Activated B cell treated with CpG ODN at 0.5 μM for 24 hours (primary cell): ENCODE measurements at places on chromosomes 2 and 18. TPM values are rescaled to one million over a fixed set of nuclear protein-coding genes. Genes with fewer than 3 reads are reported as not detected.

The MYL1 gene
- not detected in 2 replicates for total RNA-seq

The MEIS1 gene
- not detected in 2 replicates for total RNA-seq

The NOL4 gene
- total RNA-seq: not detected in 2 replicates

The NOSTRIN gene
- 0.07 TPM in 1 of 2 replicates, not detected in the other for total RNA-seq

The REG3A gene
- not detected in 2 replicates for total RNA-seq

The HOXD8 gene
- total RNA-seq: not detected in 2 replicates

The MYCN gene
- total RNA-seq: not detected in 2 replicates

The RSAD2 gene
- total RNA-seq: 0.29 and 0.67 TPM in 2 replicates

The LIPG gene
- 0.29 TPM in 1 of 2 replicates, not detected in the other for total RNA-seq

The ARHGEF33 gene
- total RNA-seq: 0.27 and 0.69 TPM in 2 replicates

The WNT10A gene
- total RNA-seq: 26.9 and 31.8 TPM in 2 replicates

The CNDP1 gene
- total RNA-seq: 0.15 and 0.33 TPM in 2 replicates

The IL36B gene
- total RNA-seq: not detected in 2 replicates

The VIL1 gene
- total RNA-seq: 0.07 TPM in 1 of 2 replicates, not detected in the other

The EPG5 gene
- total RNA-seq: 34.2 and 38.3 TPM in 2 replicates

The IL1F10 gene
- total RNA-seq: not detected in 2 replicates

The SIGLEC15 gene
- not detected in 2 replicates for total RNA-seq

The COL3A1 gene
- total RNA-seq: not detected in 2 replicates

The ZC3H8 gene
- total RNA-seq: 17.2 and 25.7 TPM in 2 replicates

The PCARE gene
- not detected in 2 replicates for total RNA-seq

The GLI2 gene
- total RNA-seq: not detected in 2 replicates

The ANKRD39 gene
- total RNA-seq: 12.7 and 12.9 TPM in 2 replicates

The RNF138 gene
- 55.2 and 66.4 TPM in 2 replicates for total RNA-seq
